ENCODE measurements at places on chromosomes 1 and 21.

DNA sequence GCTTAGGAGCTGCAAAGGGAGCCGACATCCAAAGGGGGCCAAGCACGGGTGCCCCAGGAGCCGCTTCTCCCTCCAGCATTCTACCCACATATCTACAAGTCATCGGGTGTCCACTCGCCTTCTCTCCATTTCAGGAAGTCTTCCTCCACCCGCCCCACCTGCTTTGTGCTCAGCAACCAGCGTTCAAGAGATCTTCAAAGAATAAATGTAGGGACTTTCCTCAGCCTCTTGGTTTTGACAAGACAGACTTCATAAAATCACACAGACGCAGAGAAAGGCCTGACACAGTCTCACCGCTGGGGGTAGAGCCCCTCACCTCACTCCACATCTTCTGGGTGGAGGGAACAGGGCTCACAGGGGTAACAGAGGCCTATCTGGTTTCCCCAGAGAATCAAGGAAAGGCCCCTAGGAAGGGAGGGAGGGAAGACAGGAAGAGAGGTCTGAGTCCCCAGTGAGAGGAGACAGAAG, 49.5 kb downstream of the SSBP3 start:
- no peak for DNase-seq

DNA sequence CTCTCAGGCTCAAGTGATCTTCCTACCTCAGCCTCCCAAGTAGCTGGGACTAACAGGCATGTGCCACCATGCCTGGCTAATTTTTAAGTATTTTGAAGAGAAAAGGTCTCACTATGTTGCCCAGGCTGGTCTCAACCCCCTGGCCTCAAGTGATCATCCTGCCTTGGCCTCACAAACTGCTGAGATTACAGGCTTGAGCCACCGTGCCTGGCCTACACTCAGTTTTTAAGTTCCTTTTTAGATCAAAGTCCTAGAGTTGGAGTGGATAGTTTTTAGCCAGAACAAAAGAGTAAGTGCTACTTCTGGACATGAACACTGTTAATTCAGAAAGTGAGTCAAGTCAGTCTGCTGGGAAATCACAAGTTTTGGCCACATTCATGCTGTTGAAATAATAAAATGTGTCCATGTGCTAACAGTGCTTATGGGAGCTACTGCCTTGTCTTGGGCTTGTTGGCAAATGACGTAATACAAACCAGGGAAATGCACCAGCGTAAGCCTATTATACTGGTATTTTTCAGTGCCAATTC, 84.2 kb downstream of the NDUFS5 start:
- DNase-seq: no peak

- DNase-seq: no peak
These were observed 152.0 kb downstream of the KIF26B start for GRCh38 chr1:245306628-245307410.

DNA sequence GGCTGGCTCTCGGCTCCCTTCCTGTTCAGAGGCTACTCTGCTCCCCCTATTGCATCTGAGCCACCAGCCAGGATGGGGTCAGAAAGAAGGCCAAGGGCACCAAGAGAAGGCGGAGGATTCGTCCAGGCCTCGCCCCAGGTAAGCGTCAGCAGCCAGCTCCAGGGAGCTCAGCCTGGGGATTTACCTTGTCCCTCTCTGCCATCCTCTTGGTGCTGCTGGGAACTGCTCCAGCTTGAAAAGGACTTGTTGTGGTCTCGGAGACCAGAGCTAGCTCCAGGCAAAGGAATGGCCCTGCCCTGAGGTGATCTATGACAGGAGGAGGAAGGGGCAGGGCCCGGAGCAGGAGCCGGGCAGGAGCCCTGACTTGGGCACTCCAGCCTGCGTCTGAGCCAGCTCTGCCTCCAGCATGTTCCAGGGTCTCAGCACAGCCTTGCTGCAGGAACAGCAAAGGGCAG, 113.7 kb upstream of the IFFO2 start:
- no peak for DNase-seq

DNA sequence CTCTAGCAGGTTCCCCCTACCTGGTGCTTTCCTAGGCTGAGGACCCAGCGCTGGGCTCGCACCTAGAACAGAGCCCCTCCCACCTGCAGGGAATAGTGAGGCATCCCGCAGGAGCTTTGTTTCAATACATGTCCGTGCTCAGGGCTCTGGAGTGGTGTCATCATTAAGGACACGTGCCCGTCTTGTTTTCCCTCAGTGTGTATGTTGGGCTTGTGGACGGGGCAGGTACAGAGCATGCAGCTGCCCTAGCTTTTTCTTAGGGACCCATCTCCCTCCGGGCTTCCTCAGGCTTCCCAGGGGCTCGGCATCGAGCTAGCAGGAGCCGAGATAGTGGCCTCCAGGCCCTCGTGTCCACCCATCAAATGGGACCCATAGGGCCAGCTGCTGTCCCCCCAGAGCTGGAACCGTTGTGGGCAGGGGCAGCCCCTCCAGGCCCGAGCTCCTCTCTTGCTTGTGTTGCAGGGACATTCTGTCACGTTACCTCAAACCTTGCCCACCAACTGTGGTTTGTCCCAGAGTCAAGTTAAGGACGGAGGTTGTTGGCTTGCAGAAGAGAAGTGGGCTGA, 3.9 kb downstream of the TMEM201 start:
- DNase-seq: no peak

DNA sequence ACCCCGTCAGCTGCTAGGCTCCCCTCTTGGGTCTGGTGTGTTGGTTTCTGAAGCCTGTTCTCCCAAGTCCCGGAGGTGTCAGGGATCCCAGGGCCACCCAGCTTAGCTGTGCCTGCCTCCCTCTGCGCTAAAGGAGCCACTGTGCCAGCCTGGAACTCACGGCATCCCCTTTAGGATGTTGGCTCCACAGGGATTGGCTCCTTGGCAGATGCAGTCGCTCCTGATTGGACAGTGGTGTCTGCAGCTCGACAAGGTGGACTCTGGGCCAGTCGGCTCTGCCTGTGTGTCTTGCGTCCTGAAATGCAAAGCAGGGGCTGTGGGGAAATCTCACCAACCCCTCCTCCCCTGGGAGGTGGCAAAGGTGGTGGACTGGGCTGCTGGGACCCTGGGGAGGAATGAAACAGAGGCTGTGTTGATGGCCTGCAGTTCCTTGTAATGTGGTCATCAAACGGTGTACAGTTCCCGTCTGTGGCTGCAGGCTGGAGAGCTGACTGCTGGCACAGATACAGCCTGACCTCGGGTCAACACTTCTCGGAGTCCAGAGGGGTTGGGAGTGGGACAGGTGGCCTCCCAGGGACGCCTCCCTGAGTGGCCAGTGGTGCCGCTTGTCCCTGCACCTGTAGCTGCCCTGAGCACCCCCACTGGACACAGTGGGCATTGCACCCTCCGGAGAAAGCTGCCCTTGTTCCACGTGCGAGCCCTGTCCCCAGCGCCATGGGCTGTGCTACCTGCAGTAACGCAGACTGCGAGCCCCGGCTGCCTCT, 11.5 kb upstream of the KCNAB2 start:
- DNase-seq: peak; percentile 45

- DNase-seq: no peak
These were observed 61.8 kb upstream of the GORAB start for GRCh38 chr1:170470121-170470520.

DNA sequence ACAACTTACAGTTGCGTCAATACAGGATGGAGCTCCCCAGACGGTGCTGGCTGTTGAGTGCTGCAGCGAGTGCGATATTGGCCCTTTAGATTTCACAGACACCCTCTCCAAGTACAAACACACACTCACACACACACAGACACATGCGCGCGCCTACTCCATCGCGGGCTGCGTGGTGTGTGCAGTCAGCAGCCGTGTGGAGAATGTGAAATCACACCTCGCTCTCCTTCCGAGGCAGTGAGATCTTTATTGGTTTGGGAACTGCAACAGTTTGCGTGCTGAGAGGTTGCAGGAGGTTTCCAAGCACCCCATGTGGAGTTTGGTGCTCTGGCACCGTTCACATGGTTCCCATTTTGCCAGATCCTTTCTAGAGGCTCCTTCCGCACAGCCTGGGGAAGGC, 372.2 kb downstream of the RRAGC start:
- no peak for DNase-seq
